WTC11 (cell line): ENCODE measurements at places on chromosomes 2 and 18. TPM values are rescaled to one million over a fixed set of nuclear protein-coding genes. Genes with fewer than 3 reads are reported as not detected.

The RESP18 gene
- total RNA-seq, result not detected in 3 replicates

The TGFBRAP1 gene
- total RNA-seq, result 15.8 to 16.3 TPM (median 16.3 TPM) in 3 replicates

The ASPRV1 gene
- 0.73 to 1.3 TPM (median 1.1 TPM) in 3 replicates for total RNA-seq

The OLA1 gene
- total RNA-seq, result 104 to 109 TPM (median 107 TPM) in 3 replicates

The PLGLB1 gene
- total RNA-seq, result 0.44 to 0.55 TPM (median 0.52 TPM) in 3 replicates

DNA sequence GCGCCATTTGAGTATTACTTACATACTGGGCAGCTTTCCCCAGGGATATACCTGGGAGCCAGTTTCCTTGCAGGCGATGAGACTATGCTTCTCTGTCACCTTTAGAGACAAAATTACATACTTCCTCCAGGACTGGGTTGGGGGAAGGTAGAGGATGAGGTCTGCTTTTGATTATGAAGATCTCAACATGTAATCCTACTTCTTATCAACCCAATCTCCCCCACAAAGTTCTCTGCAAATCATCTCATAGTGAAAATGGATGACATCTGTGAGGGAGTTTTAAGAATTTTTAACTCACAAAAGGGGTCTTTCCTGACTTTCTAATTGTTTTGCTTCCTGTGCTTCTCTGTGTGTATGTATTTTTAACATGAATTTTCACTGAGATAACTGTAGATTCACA lies 81.9 kb downstream of the TMEM131 start:
- DNase-seq, result no peak

DNA sequence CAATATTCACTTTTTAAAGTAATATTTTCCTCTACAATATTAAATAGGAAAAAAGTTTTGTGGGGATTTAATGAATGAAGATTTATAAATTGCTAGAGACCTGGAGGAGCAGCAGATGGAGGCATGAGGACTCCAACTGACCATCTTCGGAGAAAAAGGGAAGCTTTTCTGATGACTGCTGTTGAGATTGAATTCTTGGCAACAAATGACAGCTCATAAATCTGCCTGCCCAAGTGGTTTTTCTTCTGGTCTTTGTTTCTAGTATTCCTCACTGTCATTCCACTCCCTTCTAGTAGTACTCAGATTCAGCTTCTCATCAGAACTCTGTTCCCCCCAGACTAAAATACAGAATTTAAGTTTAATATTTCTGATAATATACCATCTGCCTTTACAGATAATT lies 157.0 kb downstream of the EML6 start:
- no peak for DNase-seq

DNA sequence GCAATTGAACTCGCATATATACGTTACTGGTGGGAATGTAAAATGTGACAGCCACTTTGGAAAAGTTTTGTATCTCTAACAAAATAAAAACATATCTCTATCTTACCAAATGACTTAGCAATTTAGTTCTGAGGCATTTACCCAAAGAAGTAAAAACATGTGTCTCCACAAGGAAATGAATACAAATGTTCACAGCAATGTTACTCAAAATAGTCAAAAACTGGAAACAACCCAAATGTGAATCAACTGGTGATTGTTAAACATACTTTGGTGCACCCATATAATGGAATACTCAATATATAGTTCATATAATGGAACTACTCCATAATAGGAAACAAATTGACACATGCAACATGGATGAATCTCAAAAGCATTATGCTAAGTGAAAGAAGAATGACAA lies 70.4 kb upstream of the DNER start:
- DNase-seq, result no peak

DNA sequence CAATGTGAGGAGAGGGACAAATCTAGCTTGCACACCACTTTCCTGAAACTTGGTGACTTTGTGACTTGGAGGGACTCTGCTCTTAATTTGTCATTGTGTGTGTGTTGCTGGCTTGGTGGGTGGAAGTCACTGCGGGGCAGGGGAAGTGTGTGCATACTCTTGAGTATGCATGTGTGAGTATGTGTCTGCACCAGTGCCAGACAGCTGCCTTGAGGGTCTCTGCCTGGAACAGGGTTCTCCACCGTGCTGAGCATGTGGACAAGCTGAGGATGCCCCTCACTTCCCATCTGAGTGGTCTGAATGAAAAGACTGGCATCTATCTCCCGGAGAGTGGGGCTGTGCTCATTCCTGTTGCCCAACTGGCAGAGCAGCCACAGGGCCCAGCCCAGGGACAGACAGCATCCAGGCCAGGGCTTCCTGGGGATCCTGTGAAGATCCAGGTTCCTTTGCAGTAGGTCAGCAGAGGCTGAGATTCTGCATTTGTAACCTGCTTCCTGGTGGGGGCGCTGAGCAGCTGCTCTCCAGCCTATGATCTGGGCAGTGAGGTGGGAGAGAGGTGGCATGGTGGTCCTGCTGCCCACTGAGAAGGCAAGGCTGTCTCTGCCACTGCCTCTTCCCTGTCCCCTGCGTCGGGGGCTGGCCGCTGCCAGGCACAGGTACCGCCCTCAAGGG lies 138.9 kb upstream of the HAAO start:
- peak; percentile 71 for DNase-seq
